ENCODE measurements at places on chromosomes 5 and 9.

DNA sequence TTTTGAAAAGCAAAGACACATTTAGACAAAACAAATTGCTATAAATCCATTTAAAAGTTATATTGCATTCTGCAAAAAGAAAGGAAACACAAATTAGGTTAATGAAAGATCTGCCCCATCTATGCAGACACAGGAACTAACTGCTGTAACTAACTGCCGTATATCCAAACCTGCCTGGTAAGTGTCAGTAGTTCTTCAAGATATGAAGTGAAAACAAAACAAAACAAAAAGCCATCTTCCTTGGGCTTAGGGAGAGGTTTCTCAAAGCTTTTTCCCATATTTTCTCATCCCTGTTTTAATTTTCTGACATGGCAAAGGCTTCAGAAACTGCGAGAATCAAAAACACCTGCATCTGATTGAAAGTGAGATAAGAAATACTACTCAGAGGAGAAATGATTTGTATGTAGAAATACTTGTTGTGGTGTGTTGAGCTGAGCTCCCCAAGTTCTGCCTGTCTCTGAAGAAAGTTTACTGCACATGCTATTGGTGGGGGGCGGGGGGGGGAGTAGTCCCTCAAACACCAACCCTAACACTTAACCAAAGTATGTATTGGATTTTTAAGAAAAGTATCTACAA, 750.5 kb downstream of the PTPRD start:
- no peak for DNase-seq

DNA sequence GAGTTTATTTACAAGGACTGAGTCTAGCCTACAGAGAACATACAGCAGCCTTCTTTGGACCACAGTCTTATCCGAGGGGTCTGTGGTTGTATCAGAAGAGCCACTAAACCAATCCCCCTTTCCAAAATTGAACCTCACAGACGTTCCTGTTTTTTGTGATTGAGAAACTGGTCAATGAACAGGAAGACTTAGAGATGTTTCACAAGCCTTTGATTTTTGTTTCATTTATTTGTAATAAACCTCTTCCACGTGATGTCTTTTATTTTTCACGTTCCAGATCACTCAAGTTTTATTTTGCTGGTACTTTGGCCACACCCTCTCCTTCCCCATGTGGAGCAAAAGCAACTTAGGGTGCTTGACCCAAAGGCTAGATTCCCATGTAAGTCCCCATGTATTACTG, 16.1 kb downstream of the CCT5 start:
- no peak for DNase-seq

DNA sequence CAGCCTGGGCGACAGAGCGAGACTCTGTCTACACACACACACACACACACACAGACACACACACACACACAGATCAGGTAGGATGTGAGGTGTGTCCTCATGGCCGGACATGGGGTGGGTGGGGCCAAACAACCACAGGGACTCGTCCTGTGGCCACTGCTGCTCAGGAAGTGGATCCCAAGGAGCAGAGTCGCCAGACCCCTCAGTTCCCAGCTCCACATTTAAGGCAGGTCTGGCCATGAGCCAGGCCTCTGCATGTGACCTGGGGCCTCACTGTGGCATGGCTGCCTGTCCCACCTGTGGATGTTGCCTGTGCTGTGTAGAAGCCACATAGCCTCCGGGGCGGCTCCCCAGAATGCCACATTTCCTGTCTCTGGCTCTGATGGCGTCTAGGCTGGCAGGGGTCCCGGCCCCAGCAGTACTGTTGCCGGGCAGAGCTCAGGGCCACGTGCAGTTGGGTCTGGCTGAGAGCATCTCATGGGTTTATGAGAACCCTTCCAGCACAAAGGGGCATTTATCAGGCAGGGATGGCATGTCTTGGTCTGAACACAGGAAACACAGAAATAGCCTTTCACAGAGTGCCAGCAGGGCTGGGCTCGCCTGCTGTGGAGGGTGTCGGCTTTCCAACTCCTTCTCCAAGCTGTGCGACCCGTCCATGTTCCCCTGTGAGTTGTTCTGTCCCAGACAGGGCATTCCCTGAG, 9.9 kb upstream of the NINJ1 start:
- DNase-seq: no peak

- DNase-seq: no peak
Measured at GRCh38 chr9:113913426-113914195, 37.5 kb downstream of the ZNF618 start.

GRCh38 chr9:94269264-94269663, 10.2 kb downstream of the ZNF169 start:
- DNase-seq: no peak

DNA sequence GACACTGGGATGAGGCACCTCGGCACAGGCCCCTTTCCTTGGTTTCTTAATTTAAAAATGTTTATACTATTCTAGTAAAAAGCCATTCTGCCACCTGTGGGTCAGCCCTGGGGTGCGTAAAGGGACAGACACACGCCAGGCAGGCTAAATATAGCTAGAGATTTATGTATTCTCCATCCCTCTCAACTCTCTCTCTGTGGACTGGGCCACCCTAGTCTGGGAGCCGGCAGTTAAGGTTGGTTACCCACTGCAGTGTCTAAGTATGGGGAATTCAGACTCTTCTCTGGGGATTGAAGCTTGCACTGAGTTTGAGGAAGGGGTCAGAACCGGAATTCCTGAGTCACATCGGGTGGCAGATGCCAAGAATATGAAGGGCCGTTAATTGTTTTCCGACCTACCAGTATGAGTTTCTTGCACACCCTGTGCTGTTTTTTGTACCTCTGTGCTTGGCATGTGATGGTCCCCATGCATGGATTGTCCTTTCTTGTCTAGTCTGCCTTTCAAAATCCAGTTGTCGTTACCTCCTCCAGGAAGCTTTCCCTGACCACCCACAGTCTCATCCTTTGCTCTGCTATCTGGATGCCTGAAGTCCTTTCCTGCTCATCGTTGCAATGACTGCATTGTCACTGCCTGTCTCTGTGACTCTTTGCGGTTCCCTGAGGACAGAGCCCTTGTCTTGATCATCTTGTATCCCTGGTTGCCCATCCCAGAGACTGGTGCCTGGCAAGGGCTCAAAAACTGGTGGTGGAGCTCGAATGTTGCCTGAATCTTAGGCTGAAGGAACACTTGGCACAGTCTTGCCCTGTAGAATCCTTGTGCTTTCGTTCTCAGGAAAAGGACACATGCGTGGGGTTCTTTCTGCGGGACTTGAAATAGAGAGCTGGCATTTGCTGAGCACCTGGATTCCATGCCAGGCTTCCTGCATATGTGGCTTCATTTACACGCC, 2.1 kb downstream of the NEURL1B start:
- DNase-seq: no peak

GRCh38 chr5:122967085-122967484, 69.4 kb downstream of the PPIC start:
- no peak for DNase-seq

DNA sequence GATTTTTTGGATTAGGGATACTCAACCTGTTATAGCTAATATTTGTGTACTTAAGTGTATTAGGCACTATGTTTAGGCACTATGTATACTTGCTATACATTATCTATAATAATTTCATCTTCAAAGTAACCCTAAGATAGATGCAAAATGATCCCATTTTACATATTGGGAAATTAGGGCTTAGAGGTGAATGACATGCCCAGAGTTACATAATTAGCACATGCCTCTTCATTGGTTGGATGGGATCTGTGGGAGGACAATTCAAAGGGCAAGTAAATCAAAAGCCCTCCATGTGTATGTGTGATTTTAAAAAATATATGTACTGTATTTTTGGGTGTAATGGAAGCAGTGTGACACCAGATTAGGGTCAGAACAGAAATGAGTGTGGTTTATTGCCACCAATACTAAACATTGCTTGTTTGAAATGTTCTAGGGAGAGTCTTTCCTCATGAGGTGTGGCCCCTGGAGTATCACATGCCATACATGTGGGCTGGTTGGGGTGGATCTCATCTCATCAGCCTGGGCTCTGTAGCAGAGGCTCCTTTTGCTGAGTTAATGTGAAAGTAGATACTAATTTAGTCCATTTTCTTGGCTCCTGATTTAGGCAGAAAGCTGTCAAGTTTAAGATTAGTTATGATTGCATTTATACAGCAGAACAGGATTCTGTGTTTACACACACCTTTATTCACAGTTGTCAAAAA, 5.5 kb downstream of the C9orf85 start:
- DNase-seq: no peak
